ENCODE measurements at places on chromosomes 13 and 19. TPM values are rescaled to one million over a fixed set of nuclear protein-coding genes. Genes with fewer than 3 reads are reported as not detected.
A peak's percentile ranks its signal among the peaks of the same experiment; 100 is the strongest.

DNA sequence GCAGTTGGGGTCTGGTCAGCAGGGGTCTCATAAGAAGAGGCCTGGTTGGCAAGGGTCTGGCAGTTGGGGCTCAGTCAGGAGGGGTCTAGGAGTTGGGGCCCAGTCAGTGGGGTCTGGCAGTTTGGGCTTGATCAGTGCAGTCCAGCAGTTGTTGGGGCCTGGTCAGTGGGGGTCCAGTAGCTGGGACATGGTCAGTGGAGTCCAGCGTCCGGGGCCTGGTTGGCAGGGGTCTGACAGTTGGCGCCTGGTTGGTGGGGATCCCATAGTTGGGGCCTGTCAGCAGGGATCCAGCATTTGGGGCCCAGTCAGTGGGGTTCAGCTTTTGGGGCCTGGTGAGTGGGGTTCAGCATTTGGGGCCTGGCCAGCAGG lies 60.5 kb upstream of the TPM4 start:
- no peak for DNase-seq

- no peak for DNase-seq
Measured at GRCh38 chr19:10009714-10010224, 535 bp downstream of the COL5A3 start.

GRCh38 chr19:623974-624373 lies 9.4 kb downstream of the POLRMT start:
- no peak for DNase-seq

- DNase-seq: peak; percentile 49
Measured at GRCh38 chr19:55599842-55600661, at the start of gene ZNF524. ZNF524 (plus strand) TSS chr19:55600288; CDS start chr19:55602113, 1,825 bp downstream.

GRCh38 chr13:92232871-92233270 lies 834.5 kb downstream of the GPC5 start:
- DNase-seq: no peak

GRCh38 chr13:24097064-24097463 lies 63.5 kb upstream of the SPATA13 start:
- peak; percentile 40 for DNase-seq

DNA sequence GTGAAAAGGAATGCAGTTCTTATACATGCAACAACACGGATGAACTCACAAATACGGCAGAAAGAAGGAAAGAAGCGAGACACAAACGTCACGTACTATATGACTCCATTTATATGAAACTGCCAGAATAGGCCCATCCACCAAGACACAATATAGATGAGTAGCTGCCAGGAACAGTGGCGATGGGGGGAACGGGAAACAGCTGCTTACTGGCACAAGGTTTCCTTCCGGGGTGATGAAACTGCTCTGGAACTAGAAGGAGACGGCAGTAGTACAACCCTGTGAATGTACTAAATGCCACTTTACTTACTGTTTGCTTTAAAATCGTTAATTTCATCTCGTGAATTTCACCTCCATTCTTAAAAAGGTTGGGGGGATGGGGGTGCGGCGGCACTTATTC lies 28.9 kb downstream of the MLLT1 start:
- DNase-seq: no peak

- no peak for DNase-seq
Measured at GRCh38 chr13:85223883-85224656, 575.1 kb downstream of the SLITRK6 start.

DNA sequence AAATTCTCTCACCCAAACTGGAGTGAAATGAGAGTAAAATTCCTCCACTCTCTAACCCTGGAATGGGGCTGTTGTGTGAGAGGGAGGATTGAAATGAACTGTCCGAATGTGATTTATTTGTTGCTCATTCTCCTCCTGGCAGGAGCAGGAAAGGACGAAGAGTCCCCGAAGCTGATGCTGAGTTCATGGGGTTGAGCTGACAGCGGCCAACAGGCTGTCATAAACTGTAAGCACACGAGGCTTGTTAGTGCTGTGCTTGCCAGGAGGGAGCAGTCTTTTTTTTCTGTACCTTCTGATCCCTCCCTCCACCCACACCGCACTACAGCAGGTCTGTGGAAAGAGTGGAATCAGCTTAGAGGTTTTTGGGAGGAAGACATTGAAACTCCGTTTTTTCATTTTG lies 33.1 kb upstream of the ZNF331 start:
- DNase-seq: no peak

GRCh38 chr13:108963846-108964600 lies 334.6 kb downstream of the MYO16 start:
- no peak for DNase-seq

DNA sequence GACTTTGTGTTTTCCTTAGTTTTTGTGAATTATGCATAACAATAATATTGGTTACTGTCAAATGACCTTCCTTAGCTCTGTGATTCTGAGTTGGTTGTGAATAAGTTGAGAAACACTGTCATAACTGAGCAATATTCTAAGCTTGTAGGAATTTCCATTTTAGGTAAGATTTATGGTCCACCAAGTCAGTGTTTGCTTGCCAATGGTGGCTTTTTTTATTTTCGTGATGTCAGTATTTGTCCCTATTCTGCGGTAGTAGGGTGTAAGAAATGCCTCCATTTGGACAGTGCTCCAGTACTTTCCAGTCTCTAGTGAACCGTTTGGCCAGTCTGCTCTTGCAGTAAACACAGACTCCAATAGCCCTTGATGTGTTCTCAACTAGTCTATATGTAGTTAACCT lies 94.7 kb downstream of the FRY start:
- no peak for DNase-seq

DNA sequence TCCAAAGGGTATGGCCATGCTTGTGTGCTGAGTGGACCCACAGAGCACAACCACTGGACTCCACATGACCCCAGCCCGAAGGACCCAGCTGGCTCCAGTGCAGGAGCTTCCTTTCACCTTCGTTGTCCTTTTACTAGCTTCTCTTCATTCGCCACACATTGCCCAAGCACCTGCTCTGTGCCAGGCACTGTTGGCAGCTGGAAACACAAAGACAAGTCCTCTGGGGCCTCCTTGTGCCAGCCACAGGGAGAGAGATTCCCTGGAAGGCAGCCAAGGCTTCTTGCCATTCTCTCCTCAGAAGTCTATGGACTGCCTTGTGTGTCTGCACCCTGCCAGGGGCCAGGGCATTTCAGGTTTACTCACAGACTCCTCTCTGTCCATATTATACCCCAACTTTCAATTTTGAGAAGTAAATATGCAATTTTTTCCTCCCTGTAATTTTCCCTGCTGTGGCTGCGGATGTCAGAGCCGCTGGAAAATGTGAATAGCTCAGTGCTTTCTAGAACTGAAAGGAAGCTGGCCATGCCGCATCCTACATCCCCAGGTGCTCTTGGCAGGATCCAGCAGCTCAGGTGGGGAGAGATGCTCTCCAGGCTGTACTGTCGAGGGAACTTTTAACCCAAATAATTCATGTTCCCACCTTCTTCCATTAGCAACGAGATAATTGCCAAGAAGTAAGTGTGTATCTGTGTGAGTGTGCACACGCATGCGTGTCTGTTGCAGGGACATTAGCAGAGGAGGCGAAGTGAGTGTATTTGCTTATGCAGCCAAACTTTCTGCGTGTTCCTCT lies 57.2 kb downstream of the CHST8 start:
- no peak for DNase-seq

The CLDND2 gene
- not detected for total RNA-seq

The SEMA6B gene
- total RNA-seq: 13.9 TPM

The APLP1 gene
- 6.6 TPM for total RNA-seq

The EXOSC5 gene
- total RNA-seq: 72.5 TPM

The IGFL2 gene
- total RNA-seq: not detected

The LYPD3 gene
- not detected for total RNA-seq

The ICAM1 gene
- 0.30 TPM for total RNA-seq

The PTH2 gene
- not detected for total RNA-seq

The CYP4F12 gene
- total RNA-seq: not detected

Measured in HT1080 (cell line).